Stimulated activated CD4-positive, alpha-beta T cell treated with anti-CD3 and anti-CD28 coated beads, Interleukin-2, amount 100 ng/mL, for 4 hours (primary cell): ENCODE measurements at places on chromosomes 2 and 18.
A peak's percentile ranks its signal among the peaks of the same experiment; 100 is the strongest.

- DNase-seq = peak; percentile 22
These were observed 77.7 kb upstream of the SMAD2 start for GRCh38 chr18:48007955-48008701.

DNA sequence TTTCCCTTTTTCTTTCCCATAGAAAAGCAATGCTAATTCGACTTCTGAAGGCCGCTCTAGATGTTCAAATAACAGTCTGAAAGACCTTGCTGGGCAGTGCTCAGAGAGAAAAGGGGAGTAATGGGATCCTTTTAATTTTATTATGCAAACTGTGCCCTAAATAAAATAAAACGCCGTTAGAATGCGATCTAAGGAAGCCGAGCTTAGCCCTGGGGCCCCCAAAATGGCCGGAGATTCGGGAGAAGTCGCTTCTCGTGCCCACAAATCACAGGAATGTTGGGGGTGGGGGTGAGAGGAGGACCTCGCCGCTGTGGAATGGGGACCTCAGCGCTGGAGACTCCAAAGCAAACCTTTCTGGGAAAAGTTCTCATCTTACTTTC is 8.4 kb upstream of the POU3F3 start:
- DNase-seq = no peak

GRCh38 chr18:55001394-55002024 is 42.2 kb upstream of the CCDC68 start:
- DNase-seq = no peak

GRCh38 chr2:238712011-238712410 is 135.9 kb upstream of the TWIST2 start:
- no peak for DNase-seq

DNA sequence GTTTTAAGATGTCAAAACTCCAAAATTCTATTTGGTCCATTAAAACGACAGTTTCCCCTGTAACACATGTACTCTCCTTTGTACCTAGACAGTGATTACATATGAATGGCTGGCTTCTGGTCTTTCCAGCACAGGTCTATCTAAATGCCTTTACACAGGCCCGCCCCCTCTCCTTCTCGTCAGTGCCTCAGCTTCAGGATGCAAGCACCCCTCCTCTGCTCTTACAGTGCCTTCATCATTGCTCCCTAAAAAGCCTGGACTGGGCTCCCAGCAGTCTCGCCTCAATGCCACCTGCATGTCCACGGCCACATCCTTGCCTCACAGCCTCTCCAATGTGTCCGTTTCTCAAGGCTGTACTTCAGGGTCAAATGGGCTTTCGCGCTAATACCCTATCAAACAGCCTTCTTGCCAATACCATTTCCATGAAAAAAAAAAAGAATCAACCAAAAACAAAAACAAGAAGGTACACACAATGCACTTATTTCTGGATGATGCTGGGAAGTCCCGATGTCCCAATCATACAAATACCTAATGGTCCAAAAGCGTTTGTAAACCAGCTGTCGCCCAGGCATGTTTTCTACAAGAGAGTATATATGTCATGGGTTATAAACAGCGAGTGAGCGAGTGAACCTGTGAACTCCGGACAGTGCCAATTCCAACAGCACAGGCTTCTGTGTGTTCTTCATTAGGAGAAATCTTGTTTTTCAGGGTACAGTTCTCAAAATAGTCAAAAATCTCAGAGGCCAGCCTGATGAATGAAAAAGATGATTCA is 77.2 kb downstream of the EIPR1 start:
- no peak for DNase-seq

GRCh38 chr2:159298967-159299366 is 12.5 kb upstream of the WDSUB1 start:
- no peak for DNase-seq

DNA sequence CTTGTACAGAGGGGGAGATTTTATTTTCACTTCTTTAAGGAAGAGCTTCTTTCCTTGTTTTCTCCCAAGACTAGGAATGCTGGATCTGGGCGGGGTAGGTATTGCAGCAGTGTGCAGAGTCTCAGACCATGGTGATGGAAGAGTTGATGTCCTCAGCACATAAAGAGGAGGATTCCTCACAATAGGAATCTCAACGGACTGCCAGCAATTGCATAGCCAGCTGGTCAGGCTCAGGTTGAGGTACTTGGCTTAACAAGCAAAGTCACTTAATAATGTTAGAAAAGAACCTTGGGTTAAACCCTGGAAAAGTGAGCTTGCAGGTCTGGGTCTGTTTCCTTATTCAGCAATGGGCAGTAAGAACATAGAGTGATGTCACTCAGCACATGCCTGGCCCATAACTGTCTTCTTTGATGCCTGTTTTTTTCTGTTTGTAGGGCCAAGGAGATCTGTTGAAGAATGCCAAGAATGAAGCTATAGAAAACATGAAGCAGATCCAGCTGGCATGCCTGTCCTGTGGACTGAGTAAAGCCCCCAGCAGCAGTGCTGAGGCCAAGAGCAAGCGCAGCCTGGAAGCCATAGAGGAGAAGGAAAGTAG is 342.1 kb downstream of the PLCL1 start:
- no peak for DNase-seq

DNA sequence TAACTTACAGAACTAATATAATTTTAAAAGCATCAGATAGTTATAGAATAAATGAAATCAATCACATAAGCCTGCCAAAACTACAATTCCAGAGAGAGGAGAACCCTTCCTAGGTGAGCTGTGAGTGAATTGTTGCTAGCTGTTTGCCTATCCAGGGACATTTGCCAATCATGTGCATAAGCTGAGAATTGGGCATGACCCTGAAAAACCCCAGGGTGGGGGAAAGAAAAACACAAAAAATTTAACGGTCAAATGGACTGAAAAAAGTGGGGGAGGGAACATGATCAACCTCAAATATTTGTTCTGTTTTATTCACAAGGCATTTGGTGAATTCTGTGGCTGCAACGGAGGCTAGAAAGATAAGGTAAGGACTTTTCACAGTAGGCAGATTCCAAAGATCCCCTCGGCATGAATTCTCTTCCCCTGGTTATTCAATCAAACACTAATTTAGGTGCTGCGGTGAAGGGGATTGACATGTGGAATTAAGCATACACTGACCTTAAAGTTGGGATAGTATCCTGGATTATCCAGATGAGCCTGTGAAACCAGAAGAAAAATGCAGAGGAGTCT is 203.9 kb upstream of the RGPD4 start:
- no peak for DNase-seq

- no peak for DNase-seq
These were observed 9.5 kb upstream of the TEX261 start for GRCh38 chr2:71003966-71004755.

DNA sequence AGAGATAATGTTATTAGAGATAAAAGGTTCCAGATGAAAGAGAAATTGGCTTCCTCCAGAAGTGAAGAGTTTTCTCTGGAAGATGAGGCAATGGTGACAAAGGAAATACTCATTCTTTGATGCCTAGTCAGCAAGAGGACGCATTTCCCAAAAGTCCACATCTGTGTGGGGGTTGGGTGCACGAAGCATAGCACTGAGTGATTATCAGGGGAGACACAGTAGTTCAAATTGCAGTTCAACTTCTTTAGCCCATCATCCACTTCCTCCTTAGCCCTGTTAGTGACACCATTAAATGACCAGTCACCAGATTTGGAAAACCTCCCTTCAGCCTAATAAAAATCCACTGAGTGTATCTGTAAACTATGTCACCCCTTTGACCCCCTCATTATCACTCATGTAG is 80.9 kb upstream of the PHLPP1 start:
- DNase-seq = no peak

DNA sequence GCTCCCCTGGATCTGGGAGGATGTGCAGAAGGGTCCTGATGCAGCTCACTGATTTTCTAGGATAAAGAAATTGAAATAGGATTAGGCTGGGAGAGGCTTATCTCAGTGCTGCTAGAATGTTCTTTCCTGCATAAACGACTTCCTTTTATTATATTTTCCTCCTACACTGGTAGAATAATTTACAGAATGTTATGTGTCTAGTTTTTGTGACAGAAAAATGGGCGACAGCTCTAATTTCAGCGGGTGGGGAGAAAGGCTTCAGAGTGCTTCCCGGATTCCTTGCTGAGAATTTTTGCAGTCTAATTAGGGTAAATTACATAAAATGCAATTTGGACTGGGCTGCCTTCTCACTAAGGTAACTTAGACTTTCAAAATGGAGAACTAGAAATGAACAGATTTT is 66.2 kb downstream of the SKA1 start:
- no peak for DNase-seq

DNA sequence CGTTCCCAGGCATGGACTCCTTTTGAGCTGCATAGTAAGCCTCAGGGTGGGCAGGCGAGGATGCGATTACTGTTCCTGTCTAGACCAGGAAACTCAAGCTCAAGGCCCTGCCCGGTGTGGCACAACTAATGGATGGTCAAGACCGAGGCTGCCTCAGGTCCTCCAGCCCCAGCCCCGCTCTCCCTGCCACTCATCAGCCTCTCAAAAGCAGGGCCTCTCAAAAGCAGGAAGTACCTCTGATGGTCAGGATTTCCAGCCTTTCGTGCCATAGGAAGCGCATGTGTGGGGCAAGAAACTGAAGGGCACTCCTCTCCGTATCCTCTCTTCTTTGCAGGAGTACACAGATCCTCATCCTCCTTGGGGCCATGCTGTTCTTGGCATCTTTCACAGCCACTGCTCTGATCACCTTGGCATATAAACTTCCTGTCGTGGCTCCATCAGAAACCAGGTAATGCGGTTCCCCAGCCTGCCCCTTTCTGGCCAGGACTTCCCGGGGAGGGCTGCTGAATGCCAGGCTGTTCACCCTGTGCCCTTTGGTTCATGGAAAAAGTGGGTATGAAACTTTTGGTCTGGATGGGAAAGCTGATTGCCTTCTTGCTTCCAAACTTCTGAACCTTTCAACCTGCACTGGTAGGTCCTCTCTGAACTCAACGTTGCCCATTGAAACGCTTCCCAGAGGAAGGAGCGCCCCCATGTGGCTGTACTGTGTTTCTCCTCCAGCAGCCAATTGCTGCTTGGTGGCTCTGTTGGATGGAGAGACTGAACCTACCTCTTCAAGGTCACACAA is 82.8 kb upstream of the SEC11C start:
- no peak for DNase-seq

GRCh38 chr2:196088203-196088602 is 19.6 kb upstream of the DNAH7 start:
- DNase-seq = no peak

DNA sequence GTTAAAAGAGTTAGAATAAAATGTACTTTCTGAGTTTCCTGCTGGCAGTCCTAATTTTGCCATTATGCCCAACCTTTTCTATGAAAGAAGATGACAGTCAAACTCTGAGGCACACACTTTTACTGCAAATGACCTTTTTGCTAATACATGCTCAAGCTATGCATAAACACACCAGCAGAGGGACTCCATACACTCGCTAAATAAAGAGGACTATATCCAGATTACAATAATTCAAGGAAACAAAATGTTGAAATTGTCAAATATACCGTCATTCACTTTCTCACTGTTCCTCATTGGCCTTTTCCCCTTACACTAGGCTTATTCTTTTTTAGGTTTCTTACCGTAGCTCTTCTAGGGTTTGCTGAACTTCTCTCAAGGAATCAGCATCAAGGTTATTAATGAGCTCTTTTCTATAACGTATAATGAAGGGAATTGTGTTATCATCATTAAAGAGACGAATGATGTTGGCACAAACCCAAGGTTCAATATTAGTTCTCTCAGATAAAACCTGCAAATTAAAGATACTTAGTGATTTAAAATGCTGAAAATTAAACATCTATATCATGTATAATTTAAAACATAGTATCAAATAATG is 25.7 kb downstream of the SRBD1 start:
- DNase-seq = no peak

GRCh38 chr2:228841877-228842276 is 429.2 kb downstream of the PID1 start:
- DNase-seq = no peak

DNA sequence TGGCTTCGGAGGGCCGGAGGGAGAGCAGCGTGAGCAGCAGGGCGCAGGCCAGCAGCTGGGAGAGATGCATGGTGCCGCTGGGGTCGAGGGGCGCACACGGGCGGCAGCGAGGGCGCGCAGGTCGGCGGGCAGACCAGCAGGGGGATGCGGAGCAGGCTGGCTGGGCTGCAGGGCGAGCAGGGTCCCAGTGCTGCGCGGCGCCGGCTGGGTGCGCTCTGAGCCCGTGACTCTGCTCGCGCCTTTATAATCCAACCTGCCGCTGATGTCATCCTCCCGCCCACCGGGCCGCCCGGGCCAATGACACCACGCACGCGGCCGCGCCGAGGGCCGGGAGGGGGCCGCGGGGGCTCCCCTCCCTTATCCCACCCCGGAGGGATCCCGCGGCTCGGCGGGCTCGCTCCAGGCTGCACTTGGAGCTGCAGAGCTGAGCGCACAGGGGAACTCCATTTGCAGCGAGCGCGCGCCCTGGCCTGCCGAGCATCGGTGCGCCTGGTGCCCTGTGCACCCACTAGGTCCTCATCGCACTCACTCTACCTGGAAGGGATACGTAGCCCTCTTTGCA is at the start of gene NPPC:
Gene NPPC, minus strand, starts transcription at position 217 of the 562 bp plus-strand sequence. Its CDS starts 147 bp downstream, at position 70.
- peak; percentile 54 for DNase-seq

DNA sequence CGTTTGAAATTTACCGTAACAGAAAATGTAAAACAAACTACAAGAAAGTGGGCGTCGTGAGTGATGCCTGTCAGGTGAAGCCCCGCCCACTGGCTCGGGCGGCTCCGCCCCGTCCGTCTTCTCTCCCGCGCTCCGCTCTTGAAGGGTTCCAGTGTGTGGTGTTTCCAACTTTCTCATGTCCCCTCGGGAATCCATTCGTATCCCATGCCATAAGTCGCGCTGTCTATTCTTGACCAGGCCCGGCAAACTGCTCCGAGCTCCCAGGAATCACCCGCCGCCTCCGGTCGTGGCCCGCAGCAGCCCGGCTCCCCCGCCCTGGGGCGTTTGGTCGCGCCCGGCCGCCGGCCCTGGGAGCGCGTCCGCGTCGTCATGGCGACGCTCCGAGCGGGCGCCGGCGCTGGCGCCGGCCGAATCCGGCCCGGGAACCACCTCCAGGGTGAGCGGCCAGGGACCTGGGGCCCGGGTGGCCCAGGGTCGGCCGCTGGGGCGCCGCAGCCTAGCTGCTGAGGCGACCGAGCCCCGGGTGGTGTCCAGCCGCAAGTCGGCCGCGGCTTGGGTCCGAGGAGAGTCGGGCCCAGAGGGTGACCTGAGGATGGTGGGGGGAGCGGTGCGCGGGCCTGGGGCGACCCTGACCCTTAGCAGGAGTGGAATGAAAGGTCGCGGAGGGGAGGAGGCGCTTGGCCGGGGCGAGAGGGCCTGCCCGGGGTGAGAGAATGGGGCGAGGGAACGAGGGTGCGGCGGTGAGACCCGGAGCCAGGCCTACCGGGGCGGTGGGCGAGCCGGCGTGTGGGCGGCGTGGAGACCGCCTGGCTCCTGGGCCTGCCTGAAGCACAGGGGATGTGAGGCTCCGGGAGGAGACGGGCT is at the start of gene CFAP221:
Gene CFAP221, plus strand, starts transcription at position 375 of the 864 bp plus-strand sequence. CDS start 1,683 bp downstream, outside the sequence.
- DNase-seq = peak; percentile 7
